ENCODE measurements at places on chromosomes 6 and 20.

- no peak for DNase-seq
These were observed 395.2 kb upstream of the MAP3K7 start for GRCh38 chr6:90982051-90982450.

DNA sequence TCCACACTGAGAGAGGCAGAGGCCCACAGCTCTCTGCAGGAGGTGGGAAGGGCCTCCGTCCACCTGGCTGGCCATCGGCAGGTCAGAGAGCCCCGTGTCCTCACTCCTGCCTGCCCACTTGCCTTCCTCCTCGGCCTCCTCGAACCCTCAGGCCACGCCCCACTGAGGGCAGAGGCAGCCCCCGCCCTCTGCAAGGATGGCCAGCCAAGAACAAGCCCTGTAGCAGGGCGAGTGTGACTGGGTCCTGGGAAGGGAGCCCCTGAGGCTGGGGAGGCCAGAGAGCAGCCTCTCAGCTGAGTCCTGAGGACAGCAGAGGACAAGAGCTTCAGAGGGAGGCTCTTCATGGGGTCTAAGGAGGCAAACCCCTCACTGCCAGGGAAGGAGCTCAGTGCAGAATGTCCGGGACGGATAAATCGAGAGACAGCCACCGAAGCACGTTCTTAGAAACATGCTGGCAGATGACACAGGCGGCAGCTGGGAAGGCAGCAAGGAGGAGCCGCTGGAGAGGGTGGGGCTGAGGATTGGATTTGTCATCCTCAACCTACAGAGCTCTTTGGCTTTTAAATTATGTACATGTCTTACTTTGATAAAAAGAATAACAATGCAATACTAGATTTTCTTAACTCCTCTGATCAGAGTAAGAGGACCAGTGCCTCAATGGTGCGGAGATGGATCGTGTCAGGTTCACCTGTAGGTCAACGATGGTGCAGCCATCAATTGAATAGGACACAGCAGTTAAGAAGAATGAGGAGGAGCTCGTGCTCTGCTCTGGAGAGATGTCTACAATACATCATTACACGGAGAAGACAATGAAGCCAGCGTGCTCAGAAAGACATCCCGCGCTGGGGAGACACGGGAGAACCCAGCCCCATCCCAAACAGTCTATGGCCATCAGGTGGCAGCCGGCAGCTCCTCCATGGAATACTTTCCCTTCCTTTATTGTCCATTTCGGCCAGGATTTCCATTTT lies 53.0 kb downstream of the GNAS-AS1 start:
- no peak for DNase-seq

- DNase-seq, result no peak
These were observed 26.9 kb upstream of the STXBP5 start for GRCh38 chr6:147177286-147177685.

GRCh38 chr6:80233262-80233661 lies 126.8 kb downstream of the BCKDHB start:
- no peak for DNase-seq

GRCh38 chr6:137148306-137149034 lies 25.0 kb downstream of the IL22RA2 start:
- no peak for DNase-seq

DNA sequence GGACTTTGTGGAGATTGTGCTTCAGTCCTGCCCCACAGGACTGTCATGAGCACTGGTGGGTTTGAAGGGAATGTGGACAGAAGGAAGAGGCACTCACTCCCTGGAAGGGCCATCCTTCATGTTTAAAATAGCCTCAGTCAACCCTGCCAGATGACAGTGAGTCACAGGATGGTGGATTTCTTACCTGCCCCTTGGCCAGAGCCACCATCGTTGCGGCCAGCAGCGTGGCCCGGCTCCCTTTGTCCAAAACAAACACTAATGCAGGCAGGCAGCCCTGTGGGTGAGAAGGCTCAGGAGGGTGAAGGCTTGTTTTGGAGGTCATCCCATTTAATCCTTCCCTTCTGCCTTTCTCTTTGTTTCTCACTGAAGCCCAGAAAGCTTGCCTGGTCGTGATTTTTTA lies 422.7 kb downstream of the CD83 start:
- no peak for DNase-seq

DNA sequence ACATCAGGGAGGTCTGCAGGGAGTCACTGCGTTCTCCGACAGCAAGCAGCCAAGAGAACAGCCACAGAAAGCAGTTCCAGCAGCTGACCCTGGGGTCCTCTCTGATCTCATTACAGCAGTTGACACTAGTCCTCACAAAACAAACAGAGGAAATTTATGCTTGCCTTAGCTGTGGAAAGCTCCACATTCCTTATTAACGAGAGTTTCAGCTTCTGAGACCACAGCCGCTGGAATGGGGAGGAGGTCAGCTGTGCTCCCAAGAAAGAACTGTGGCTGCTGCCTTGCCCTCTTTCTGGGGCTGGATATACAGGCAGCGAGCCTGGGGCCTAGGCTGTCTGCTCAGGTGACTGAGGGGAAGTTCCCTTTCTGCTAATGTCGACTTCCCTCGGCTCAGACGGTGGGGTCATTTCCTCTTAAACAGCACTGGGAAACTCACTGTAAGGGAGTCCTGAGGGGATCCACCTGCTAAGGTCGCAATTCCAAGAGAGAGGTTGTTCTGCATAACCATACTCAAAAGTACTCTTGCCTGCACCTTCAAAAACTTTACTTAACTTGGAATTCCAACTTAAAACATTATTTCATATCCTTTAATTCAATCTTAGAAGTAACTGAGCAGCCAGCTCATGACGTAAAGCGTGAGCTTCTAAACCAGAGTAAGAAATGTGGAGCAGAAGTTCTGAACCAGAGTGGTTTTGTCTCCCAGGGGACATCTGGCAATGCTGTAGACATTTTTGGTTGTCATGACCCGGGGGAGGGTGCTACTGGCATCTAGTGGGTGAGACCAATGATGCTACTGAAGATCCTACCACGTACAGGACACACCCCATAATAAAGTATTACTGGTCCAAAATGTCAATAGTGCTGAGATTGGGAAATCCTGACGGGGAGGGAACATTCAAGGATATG lies 80.3 kb downstream of the BACH2 start:
- peak; percentile 70 for DNase-seq

- DNase-seq, result no peak
These were observed 91.2 kb downstream of the RTN4IP1 start for GRCh38 chr6:106538145-106538544.

- DNase-seq, result no peak
These were observed 7.1 kb downstream of the AMD1 start for GRCh38 chr6:110881546-110882273.

DNA sequence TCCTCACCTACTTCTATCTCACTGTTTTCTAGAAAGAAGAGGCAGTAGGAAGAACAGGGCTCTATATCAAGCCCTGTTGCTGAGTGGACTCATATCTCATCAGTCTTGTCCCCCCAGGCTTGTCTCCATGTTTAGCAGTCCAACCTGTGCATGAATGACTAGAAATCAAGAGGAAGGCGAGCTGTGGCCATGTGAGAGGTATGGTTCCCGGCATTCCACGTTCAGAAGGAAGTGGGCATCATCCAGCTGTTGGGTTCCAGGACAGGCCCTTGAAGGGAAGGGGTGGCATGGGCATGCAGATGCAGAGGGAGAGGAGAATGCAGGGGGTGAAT lies 176.6 kb downstream of the MRPL14 start:
- no peak for DNase-seq

GRCh38 chr20:45781391-45781931 lies 10.2 kb downstream of the WFDC3 start:
- no peak for DNase-seq

- no peak for DNase-seq
These were observed 44.4 kb upstream of the SIM1 start for GRCh38 chr6:100509101-100509500.

- no peak for DNase-seq
These were observed 520.8 kb downstream of the EPM2A start for GRCh38 chr6:145214570-145214969.

- DNase-seq, result no peak
These were observed 315.4 kb upstream of the CDYL start for GRCh38 chr6:4460586-4461475.

DNA sequence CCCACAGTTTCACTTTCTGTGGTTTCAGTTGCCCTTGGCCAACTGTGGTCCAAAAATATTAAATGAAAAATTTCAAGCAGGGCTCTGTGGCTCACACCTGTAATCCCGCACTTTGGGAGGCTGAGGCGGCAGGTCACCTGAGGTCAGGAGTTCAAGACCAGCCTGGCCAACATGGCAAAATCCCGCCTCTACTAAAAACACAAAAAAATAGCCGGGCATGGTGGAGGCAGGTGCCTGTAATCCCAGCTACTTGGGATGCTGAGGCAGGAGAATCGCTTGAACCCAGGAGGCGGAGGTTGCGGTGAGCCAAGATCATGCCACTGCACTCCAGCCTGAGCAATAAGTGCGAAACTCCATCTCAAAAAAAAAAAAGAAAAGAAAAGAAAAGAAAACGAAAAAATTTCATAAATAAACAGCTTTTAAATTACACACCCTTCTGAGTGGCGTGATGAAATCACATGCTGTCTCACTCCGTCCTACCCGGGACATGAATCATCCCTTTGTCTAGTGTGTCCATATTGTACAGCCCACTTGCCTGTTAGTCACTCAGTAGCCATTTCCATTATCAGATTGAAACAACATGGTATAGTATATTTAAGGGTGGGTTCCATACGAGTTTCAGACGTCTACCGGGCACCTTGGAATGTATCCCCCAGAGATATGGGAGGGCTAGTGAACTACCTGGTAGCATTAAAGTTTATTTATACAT lies 11.7 kb downstream of the PTPRK start:
- DNase-seq, result no peak

DNA sequence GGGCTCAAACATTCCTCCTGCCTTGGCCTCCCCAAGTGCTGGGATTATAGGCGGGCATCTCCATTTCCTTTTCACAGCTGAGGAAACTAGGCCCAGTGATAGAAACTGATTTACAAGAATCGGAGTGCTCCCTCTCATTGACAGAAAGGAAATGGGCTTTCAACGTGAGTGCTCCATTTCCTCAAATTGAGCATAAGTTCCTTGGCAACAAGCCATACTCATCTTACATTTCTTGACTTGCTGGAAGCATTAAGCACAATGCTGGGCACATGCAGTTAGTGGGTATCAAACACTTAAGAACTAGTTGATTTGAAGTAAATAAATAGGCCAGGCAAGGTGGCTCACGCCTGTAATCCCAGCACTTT lies 54.7 kb downstream of the FGD2 start:
- no peak for DNase-seq

- no peak for DNase-seq
These were observed 1279.9 kb upstream of the EYS start for GRCh38 chr6:66986940-66987339.

DNA sequence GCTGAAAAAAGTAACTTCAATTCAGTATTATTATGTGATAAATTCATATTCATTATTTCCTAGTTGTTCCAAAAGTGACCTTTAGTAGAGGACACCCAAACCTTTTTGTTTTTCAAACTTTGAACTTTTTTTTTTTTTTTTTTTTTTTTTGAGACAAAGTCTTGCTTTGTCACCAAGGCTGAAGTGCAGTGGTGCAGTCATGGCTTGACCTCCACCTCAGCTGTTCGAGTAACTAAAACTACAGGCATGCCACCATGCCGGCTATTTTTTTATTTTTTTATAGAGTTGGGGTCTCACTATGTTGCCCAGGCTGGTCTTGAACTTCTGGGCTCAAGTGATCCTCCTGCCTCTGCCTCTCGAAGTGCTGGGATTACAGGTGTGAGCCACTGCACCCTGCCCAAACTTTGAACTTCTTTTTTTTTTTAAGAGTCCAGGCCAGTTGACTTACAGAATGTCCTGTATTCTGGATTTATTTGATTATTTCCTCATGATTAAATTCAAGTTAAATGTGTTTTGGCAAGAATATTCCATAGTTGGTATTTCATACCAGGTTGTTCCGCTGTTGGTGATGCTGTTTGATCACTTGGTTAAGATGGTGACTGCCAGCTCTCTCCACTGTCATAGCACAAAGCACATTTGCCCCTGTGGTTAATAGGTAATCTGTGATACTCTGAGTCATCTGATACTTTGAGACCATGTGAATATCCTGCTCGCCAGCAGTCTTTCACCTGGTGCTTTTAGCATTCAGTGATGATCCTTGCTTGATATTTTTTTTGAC lies 48.0 kb downstream of the VAPB start:
- DNase-seq, result peak; percentile 13

- no peak for DNase-seq
These were observed 78.6 kb downstream of the TPBG start for GRCh38 chr6:82442061-82442719.

DNA sequence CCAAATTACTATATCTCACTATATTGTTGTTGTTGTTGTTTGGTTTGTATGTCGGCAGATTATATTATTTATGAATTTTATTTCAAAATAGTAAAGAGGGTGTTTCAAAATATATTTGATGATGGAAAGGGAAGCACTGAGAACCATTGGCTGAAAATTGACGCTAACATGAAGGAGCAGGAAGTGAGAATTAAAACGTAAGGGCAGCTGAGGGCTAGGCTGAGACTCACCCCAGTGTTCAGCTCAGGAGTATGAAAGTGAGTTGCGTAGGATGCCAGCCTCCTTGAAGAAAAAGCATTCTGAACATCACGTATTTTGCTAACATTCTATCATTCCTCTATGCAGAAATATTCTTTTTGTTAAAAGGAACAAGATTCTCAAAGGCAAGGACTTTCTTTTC lies 10.7 kb upstream of the IPCEF1 start:
- DNase-seq, result no peak

DNA sequence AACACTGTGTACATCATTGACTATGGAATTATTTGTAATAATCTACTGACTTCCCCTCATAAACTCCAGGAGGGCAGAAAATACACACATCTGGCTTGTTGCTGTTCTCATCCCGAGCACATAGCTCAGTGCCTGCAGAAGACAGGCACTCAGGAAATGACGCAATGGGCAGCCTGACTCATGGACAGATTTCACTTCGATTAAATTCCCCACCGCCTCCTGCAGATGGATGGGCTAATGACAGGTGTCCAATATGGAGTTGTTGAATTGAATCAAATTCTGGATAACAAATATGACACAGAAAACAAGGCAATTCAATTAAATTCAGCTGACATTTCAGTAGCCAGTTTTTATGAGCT lies 9.1 kb downstream of the ANKRD60 start:
- no peak for DNase-seq

DNA sequence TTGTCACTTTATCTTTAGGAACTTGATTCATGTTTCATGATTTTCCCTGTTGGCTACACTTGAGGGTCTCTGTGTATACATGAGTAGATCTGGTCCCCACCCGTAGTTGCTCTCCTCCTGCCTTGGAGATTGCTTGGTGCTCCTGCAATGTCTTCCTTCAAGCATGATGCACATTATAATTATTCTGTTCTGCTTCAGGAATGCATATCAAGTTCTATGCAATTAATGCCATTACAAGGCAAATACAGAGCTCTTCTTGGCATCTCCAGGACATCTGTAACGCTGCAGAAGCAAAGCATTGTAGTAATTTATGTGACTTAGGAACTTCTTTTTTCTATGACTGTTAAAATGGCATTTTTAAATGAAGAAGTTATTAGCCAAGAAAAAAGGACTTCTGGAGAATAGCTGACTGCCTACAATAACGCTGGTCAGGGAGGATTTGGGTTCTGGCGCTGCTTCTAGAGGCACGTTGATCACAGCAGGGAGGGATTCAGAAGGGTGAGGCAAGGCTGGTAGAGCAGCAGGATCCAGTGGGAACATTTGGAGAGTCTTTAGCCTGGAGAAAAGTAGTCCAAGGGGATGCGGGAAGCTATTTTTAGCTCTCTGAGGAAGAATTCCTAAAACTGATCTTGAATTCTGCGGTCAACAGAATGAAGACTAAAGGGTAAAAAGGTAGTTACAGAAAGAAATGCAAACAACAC lies 203.6 kb downstream of the PLCB1 start:
- DNase-seq, result no peak

All from activated CD8-positive, alpha-beta T cell treated with anti-CD3 and anti-CD28 coated beads for 36 hours (primary cell).